ENCODE measurements at places on chromosomes 7 and 10. TPM values are rescaled to one million over a fixed set of nuclear protein-coding genes. Genes with fewer than 3 reads are reported as not detected.
A peak's percentile ranks its signal among the peaks of the same experiment; 100 is the strongest.

The ZNF212 gene
- 25.7 TPM for total RNA-seq

DNA sequence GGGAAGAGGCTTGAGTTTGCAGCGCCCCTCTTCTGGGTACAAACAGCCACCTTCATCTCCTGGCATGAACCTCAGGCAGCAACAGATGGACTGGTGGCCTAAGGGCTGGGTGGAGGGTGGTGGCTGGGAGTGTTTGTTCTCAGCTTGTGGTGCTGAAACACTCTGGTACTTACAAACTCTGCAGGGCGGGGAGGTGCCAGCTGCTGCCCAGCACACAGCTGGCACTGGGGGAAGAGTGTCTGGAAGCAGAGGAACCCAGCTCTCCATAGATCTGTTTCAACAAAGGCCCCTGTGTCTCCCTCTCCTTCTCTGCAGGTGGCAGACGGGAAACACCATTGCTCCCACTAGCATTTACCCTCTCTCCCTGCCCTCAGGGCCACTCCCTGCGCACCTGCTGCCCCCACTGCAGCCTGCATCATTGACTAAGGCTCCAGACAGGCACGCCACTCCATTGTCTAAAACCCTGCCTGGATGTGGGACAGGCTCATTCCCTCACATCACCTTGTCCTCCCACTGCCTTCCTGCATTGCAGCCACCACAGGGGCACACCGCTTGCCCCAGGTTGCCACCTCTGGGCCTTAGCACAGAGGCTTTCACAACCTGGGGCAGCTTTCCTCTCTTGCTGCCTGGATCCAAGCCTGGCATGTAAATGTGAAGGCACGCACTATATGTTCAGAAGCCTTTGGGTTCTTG is 6.5 kb downstream of the ARHGAP22 start:
- no peak for DNase-seq

- no peak for DNase-seq
These were observed 207.7 kb downstream of the PTN start for GRCh38 chr7:137135654-137136350.

DNA sequence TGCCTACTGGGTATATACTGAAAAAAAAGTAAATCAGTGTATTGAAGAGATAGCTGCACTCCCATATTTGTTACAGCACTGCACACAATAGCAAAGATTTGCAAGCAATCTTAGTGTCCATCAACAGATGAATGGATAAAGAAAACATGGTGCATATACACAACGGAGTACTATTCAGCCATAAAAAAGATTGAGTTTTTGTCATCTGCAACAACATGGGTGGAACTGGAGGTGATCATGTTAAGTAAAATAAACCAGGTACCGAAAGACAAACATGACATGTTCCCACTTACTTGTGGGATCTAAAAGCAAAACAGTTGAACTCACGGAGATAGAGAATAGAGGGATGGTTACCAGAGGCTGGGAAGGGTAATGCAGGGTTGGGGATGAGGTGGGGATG is 34.2 kb upstream of the FAM171A1 start:
- no peak for DNase-seq

DNA sequence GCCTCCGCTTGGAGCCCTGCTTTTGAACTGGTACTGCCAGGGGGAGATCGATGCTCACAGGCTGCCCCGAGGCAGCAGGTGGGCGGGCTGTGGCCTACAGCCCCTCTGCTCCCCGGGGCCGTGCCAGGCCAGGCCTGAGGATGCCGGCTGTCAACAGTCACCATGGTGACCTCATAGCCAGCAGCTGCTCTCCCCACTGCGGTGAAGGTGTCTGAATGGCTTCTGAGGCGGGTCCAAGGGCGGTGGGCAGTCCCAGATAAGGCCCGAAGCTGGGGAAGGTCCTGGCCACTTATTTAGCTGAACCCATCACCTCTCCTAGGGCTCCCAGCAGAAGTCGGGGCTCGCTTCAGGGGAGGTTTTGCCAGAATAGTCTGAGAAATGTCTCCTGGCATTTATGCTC is 179.3 kb downstream of the ARHGAP12 start:
- DNase-seq, result no peak

GRCh38 chr7:110448918-110449317 is 642.0 kb upstream of the LRRN3 start:
- DNase-seq, result no peak

DNA sequence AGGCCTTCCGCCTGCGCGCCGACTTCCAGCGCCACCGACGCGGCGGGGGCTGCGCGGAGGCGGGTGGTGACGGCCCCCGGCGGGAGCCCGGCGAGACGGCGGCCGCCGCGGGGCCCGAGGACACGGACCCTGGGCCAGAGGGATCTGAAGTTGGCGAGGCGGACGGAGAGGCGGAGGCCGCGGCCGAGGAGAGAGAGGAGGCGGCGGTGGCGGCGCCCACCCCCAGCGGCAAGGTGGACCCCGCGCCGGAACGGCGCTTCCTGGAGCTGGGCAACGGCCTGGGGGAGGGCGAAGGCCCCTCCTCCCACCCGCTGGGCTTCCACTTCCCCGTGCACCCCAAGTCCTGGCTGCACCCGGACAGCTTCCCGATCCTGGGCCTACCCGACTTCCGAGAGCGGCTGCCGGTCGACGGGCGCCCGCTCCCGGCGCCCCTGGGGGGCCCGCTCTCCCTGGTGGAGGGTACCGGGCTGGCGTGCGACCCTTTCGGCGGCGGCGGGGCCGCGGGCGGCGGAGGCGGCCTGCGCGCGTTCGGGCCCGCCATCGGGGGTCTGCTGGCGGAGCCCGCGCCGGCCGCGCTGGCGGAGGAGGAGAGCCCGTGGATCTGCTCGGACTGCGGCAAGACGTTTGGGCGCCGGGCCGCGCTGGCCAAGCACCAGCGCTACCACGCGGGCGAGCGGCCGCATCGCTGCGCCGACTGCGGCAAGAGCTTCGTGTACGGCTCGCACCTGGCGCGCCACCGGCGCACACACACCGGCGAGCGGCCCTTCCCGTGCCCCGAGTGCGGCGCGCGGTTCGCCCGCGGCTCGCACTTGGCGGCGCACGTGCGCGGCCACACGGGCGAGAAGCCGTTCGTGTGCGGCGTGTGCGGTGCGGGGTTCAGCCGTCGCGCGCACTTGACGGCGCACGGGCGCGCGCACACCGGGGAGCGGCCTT is 16.2 kb downstream of the ZNF316 start:
- DNase-seq, result peak; percentile 4

DNA sequence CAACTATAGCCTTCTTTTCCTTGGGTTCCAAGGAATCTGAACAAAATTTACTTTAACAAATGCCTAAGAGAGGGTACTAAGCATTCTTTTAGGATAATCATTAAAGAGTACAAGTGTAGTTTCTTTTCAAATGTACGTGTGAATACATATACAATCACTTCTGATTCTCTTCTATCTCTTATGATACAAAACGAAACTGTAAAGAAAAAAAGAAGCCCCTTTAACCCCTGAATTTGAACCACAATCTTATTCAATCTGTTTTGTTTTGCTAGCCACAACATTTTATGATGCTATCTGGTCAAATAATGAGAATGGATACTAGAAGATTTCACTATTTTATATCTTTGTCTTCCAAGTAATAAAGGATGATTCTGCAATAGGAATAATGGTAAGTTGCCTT is 48.7 kb downstream of the SIRT1 start:
- DNase-seq, result no peak

DNA sequence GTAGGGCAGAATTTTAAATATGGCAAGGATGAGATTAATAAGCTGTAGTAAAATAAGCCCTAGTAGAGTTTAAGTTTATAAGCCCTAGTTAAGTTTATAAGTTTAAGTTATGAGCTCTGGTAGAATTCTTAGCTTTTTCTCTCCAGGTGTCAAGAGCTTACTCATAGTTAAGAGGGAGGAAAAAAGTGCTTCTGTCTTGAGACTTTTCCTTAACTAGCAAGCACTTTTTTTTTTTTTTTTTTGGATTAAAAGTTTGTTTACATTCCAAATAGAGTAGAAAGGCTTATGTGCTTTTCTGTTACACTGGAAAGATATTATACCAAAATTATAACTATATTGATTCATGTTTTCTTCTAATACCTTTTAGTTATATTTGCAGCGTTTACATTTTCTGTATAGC is 25.5 kb upstream of the MPP7 start:
- DNase-seq, result no peak

- DNase-seq, result no peak
These were observed 231.3 kb upstream of the NPY start for GRCh38 chr7:24052572-24053260.
